ENCODE measurements at places on chromosomes 5 and 9. TPM values are rescaled to one million over a fixed set of nuclear protein-coding genes. Genes with fewer than 3 reads are reported as not detected.

- DNase-seq: no peak
Measured at GRCh38 chr9:91208419-91208745, 153.3 kb downstream of the AUH start.

DNA sequence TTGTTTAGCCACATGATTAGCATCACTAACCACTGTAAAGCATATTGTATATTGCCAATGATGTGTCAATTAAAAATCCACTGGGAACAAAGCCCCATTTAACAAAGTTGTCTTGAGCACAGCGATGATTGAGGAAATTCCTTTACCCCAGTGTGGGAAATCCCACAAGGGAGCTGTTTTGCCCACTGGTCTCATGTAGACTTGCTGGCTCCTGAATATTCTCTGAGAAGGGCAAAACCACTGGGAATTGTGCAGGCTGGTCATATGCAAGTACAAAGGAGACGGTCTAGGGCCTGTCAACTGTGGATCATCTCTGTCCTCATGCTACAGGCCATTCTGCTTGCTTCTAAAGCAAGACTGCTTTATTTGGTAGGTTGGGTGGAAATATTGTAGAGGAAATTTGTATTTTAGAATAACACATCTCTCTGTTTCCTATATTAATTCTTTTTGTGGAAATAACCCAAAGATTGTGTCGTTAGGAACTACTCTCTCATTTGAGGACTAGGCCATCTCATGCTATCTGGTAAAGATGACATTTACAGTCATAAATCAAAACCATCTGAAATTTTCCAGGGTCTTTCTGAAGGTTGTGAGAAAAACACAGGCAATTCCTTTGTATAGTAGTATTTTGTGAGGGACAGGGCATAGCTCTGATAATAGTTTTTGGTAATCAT is 60.2 kb downstream of the PARP8 start:
- no peak for DNase-seq

DNA sequence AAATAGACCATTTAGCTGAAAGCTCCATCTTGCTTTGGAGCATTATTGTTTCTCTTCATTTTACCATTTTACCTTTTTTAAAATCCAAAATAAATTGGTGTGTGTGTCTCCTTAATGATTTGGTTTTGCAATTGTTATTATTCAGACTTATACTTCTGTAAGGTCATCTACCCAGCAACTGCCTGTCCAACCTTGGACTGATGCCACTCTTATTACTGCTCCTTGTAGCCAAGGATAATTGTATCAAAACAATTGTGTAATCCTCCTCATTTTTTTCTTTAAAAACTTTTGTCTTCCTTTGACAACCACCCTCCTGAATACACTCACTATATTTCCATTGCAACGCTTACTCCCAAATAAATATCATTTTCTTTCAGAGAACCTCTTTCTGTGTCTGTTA is 30.3 kb upstream of the HMGCR start:
- DNase-seq: no peak

- DNase-seq: no peak
Measured at GRCh38 chr5:168822745-168823281, 243.6 kb upstream of the PANK3 start.

GRCh38 chr5:109335114-109335513 is 74.7 kb downstream of the PJA2 start:
- no peak for DNase-seq

- no peak for DNase-seq
Measured at GRCh38 chr5:68290260-68290674, 74.7 kb downstream of the PIK3R1 start.

- DNase-seq: peak; percentile 27
Measured at GRCh38 chr9:73845954-73846690, 651.0 kb upstream of the RORB start.

DNA sequence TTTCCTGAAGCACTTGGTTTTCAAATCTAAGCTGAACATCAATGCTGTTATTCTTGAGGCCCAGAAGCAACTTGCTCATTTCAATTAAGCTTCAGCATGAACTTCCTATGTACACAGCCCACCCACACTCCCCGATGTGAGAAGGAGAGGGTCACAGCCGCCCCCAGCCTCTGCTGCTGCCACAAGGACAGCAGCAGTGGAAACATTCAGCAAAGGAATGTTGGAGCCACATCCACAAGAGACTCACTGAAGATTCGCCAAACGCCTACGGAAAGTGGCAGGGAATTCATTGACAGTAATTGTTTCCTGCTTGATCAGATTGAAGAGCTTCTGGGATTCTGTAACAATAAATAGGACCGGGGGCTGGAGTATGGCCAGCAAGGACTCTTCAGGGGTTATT is 2.9 kb downstream of the TGFBI start:
- DNase-seq: no peak

The TRIM7 gene
- 0.57 TPM for polyA plus RNA-seq

The ERP44 gene
- polyA plus RNA-seq: 3.7 TPM

The HEMGN gene
- polyA plus RNA-seq: not detected

The C9orf43 gene
- polyA plus RNA-seq: 0.35 TPM

The SH3TC2 gene
- 0.11 TPM for polyA plus RNA-seq

The TPPP gene
- polyA plus RNA-seq: 0.36 TPM

The MOB3B gene
- 12.7 TPM for polyA plus RNA-seq

The CMBL gene
- polyA plus RNA-seq: 53.7 TPM

The RNF224 gene
- 0.25 TPM for polyA plus RNA-seq

The DCTN3 gene
- polyA plus RNA-seq: 39.2 TPM

The PCDHB10 gene
- 1.3 TPM for polyA plus RNA-seq

The NEUROG1 gene
- not detected for polyA plus RNA-seq
